Hippocampal formation (tissue), 2 donors: ENCODE measurements at places on chromosomes 13 and 19.

- DNase-seq = no peak
Observed at GRCh38 chr19:10271543-10272086, 695 bp downstream of the ICAM1 start.

DNA sequence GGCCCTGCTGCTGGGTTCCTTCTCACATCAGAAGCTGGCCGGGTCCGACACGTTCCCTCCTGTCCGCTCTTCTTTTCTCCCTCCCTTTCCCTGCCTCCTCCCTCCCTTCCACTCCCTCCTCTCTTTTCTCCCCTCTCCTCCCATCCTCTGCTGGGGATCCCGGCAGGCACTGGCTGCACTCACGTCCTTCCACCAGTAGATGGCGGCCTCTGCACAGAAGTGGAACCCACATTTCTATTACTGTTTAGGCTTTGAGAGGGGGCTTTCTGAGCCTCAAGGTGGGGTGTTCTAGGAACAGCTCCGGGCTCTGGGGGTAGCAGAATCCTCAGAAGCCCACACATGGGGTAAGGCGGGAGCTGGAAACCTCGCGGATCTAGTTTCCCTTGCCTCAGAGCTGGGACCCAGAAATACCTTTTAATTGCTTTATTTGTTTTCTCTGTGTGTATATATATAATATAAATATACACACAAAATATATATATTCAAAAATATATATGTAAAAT, 294.2 kb downstream of the ZNF536 start:
- peak; percentile 42 for DNase-seq

GRCh38 chr13:58594747-58595600, 963.4 kb downstream of the PCDH17 start:
- DNase-seq = no peak

- DNase-seq = no peak
Observed at GRCh38 chr13:58341318-58341717, 709.8 kb downstream of the PCDH17 start.

DNA sequence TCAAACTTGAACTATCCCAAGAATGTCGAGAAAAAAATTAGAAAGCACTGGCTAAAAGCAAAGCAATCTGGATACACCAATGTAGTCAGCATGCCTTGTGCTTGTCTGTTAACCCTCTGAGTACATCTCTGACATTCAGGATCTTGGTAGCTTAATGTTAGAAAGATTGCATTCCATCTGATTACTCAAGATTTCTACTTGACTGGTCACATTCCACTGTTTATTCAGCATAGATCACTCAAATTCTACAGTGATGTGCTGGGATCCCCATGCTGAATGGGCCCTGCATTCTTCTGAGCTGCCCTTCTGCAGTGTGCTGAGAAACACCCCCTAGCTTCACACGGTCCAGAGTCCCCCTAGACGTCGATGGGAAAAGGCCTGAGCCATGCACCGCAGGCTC, 295.4 kb upstream of the MAB21L1 start:
- no peak for DNase-seq

- no peak for DNase-seq
Observed at GRCh38 chr13:22936228-22936627, 244.6 kb upstream of the SGCG start.

DNA sequence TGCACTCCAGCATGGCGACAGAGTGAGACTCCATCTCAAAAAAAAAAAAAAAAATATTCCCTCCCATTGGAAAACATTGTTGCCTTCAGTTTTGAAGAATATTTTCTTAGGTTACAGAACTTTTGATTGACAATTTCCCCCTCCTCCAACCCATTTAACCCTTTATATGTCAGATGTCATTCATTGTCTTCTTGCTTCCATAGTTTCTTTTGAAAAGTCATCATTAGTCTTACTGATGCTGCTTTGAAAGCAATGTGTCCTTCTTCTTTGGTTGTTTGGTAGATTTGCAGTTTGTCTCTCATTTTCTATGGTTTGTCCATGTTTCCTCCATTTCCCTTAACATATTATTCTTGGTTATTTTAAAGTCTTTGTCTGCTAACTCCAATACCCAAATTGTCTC, 25.4 kb downstream of the ZNF558 start:
- no peak for DNase-seq

GRCh38 chr13:46137627-46138317, 32.9 kb upstream of the CPB2 start:
- DNase-seq = no peak

- no peak for DNase-seq
Observed at GRCh38 chr13:37241786-37242185, 136.3 kb upstream of the CSNK1A1L start.

DNA sequence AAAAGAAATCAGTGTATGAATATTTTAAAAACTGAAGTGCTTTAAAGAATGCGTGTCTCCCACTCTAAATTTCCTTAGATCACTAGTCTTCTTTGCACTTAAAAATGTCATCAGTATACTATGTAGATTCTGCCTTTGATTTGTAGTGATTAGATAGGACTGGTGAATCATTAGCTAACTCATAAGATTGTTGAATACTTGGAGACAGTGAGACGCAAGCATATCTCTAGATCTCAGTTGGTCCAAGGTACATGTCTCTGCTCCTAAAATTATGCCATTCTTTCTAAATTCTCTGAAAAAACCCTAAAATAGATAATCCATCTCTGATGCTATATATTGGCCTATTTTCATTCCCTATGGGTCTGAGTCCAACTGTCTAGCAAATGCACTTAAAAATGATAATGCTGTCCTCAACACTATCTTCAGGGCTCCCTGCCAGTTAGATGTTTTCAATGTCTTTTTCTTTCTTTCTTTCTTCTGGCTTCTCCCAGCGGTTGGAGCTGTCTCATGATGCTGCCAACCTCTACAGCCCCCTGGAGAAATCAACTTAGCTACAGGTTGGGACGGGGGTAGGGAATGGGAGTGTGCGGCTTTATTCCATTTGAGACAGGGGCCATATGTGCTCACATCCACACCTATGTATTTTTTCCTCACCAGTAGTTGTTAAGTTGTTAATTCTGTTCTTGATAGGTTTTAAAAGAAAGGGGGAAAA, 301.0 kb downstream of the NDFIP2 start:
- no peak for DNase-seq

DNA sequence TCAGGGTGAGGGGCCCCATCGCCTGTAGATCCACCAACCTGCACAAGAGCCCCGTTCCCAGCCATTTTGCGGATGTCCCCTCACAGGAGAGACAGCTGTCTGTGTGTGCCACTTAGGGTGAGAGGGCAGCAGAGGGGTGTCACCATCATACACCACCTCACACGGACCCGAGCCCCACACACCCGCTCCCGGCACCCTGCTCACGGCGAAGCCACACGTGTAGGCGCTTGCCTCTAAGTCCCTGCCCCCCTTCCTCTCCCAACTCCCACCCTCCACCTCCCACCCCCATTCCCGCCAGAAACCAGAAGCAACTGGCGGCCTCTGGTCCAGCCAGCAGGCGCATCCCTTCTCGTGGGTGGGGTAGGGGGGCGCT, 4.0 kb upstream of the DPF1 start:
- no peak for DNase-seq

DNA sequence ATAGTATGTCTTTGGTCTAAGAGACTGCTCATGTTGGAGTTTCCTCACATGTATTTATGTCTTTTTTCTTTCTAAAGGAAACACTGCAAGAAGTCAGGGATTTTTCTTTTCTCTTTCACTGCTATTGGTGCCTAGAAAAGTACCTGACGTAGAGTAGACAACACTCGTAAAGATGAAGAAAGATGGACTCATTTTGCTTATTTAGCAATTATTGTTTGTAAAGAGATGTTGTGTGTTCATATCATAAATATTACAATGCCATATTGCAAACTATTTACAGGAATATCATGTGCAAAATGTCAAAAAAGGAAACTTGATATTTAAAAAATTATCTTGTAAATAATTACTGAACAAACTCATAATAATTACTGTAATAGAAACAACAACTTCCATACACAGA, 2711.5 kb upstream of the PCDH20 start:
- no peak for DNase-seq

- DNase-seq = no peak
Observed at GRCh38 chr19:19459073-19459472, 53.6 kb downstream of the GATAD2A start.

DNA sequence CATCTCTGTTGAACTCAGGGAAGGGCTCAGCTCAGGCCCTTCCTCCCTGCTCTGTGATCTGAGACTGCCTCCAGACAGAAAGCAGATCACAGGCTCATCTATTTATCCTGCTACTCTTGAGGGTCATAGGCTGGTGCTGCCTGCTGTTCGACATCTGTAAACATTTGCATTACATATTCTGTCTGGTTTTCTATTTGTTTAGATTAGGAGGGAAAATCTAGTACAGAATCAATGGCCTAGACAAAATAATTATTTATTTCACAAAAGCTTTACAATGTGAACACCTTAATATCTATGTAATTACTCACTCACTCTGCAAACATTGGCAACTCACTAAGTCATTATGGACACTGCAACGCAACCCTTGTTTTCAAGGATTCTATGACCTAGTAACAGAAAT, 43.0 kb downstream of the CEP89 start:
- no peak for DNase-seq

- DNase-seq = peak; percentile 31
Observed at GRCh38 chr13:84896128-84896527, 903.1 kb downstream of the SLITRK6 start.

- no peak for DNase-seq
Observed at GRCh38 chr13:111958612-111959395, 108.1 kb upstream of the SOX1 start.

DNA sequence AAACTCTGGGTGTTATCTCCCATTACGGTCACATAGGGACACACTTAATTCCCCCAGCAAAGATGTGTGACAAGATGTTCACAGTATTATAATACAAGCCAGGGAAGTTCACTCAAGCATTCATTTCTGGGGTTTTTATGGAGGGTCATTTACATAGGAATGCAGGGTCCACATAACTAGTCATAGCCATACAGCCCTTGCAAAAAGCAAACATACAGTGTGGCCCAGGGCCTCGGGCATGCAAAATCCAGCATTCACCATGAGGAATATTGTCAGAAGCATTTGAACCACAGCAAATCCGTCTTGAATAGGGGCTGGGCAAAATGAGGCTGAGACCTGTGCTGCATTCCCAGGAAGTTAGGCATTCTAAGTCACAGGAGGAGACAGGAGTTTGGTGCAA, 13.0 kb upstream of the ZNF460 start:
- DNase-seq = no peak
